Common myeloid progenitor, CD34-positive (primary cell): ENCODE measurements at places on chromosomes 7 and 10.

DNA sequence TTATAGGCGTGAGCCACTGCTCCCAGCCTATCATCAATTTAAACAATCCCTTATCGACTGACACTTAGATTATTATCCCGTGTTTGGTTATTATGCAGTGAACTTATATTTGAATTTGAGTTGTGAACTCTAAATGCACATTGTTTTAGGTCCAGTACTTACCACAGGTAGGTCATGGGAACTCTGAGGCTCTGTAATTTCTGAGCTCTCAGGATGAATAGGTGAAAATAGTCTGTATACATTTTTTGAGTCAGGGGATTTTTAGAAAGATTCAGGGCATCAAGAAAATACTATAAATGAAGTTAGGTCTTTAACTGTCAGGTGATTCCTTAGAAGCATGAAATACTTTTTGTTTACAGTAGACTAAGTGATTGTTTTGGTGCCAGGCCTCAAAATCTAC, 8.8 kb downstream of the CCDC136 start:
- no peak for DNase-seq
- H3K27ac ChIP-seq = no peak overlapping the region

DNA sequence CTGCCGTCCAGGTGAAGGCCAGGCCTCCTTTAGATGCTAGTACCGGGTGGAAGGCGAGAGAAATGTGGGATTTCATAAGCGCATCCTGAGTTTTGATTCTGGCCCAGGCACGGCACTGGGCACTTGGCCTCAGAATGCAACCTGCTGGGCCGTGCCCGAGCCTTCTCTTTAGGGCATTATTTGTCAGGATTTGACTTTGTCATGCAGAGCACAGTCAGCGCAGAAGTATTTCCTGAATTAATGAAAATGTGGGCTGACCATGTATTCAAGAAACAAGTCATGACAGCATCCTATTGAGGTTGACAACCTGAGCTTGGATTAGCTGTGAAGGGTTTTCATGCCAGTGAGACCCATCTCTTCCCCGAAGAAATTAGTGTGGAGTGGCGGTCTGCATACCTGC, 34.4 kb downstream of the RCC1L start:
- H3K4me1 ChIP-seq = no peaks in the 10 kb centered on the region
- DNase-seq = no peak
- no peaks in the 10 kb centered on the region for H3K27me3 ChIP-seq
- no peak overlapping the region for H3K27ac ChIP-seq
- H3K4me3 ChIP-seq = no peak overlapping the region

DNA sequence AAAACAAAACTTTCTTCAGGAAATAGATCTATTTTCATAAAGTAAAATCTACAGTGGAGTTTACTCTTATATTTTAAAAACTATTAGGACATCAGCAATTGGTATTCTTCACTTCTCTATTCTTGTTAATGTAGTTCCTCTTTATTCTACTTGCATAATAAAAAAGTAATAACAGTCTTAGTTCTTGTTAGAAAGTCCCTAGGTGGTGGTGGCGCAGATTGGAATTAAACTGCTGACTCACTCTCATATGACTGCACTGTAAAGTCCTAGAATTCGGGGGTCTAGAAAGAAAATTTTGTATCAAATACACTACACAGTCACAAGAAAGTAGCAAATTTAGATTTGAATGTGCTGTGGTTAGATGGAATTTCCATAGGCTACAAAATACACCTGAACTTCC, 44.6 kb upstream of the TES start:
- no peaks in the 10 kb centered on the region for H3K27me3 ChIP-seq
- H3K27ac ChIP-seq = no peak overlapping the region
- H3K4me1 ChIP-seq = peaks cover 18% of the 10 kb centered on the region
- no peak overlapping the region for H3K4me3 ChIP-seq
- DNase-seq = peak; percentile 97

GRCh38 chr10:3935933-3936359, 150.9 kb upstream of the KLF6 start:
- H3K36me3 ChIP-seq = no peaks in the 10 kb centered on the region
- no peaks in the 10 kb centered on the region for H3K27me3 ChIP-seq
- no peak for DNase-seq
- H3K4me1 ChIP-seq = peaks cover 8% of the 10 kb centered on the region
- H3K27ac ChIP-seq = no peak overlapping the region

DNA sequence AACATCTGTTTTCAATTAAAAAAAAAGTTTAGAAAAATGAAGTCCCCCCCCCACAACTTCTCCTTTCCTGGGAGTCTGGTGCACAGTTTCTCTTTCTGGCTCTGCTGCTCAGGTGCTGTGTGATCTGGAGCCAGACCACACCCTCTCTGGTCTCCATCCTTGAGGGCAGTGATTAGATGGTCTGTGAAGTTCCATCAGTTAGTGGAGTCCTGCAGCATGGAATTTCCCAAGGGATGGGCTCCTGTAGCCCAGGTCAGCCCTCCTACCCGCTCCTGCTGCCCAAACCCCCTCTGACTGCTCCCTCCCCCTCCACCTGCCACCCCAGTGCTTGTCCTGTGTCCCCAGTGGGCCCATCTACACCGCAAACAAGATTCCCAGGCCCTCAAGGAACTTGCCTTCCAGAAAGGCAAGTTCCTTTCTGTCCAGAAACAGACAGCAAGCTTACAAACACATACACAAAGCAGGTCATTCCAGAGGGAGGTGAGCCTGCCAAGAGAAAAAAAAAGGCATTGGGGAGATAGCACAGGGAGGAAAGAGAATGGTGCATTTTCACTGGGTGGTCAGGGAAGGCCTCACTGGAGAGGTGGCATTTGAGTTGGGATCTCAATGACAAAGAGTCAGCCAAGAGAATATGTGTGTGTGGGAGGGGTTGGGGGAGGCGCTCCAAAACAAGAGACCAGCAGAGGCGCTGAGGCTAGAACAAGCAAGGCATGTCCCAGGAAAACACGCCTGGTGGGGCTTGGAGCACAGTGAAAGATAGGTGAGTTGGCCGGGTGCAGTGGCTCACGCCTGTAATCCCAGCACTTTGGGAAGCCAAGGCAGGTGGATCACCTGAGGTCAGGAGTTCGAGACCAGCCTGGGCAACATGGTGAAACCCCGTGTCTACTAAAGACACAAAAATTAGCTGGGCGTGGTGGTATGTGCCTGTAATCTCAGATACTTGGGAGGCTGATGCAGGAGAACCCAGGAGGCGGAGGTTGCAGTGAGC, 49.5 kb upstream of the SLC29A3 start:
- H3K27me3 ChIP-seq = no peaks in the 10 kb centered on the region
- H3K4me3 ChIP-seq = no peak overlapping the region
- peaks cover 30% of the 10 kb centered on the region for H3K4me1 ChIP-seq
- H3K36me3 ChIP-seq = no peaks in the 10 kb centered on the region
- DNase-seq = no peak
- H3K27ac ChIP-seq = no peak overlapping the region

DNA sequence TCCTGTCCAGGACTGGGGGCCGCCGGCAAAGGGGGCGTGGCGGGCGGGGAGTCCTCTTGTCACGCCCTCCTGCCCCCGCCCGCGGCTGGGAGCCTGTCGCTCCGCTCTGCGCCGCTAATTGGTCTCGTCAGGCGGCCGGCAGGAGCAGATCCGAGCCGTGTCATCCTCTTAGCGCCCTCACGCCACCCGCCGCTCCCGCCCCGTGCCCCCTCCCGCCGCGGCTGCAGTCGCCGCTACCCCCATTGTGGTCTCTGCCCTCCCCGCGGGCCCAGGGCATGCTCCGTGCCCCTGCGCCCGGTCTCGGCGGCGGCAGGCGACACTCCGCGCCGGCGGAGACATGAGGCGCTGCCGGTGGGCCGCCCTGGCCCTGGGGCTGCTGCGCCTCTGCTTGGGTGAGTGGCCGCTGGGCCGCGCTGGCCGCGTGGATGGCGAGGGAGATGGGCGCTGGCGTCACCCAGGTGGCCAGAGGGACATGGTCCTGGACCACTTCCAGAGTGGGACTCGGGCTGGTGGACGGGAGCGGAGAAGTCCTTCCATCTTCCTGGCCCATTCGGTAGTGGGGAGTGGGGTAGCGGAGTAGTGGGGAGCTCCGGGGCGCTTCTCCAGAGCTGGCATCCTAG, at the start of gene CDHR1:
Gene CDHR1 (plus strand): TSS at position 114 of the 620 bp plus-strand sequence. CDS start 224 bp downstream, at position 338.
- no peaks in the 10 kb centered on the region for H3K36me3 ChIP-seq
- peaks cover 8% of the 10 kb centered on the region for H3K4me1 ChIP-seq
- H3K4me3 ChIP-seq = peak within 1 kb of the TSS; percentile 34
- H3K27ac ChIP-seq = no peak within 1 kb of the TSS
- peaks cover 73% of the 10 kb centered on the region for H3K27me3 ChIP-seq

DNA sequence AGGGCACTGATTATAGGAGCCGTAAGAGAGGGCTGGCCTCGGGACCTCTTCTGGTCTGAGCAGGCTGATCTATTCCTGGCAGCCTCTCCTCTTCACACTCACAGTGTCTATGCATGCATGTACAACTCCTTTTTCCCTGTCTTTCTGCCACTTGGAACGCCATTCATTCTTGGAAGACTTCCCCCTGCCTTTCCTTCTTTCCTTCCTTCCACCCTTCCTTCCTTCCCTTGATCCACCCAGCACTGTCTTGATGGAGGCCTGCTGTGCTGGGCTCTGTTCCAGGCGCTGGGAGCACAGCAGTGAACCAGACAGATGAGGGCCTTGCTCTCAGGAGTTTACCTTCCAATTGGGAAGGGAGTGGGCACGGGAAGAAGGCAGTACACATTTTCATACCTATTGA, 114.8 kb downstream of the SH3PXD2A start:
- no peak overlapping the region for H3K27ac ChIP-seq
- peaks cover 20% of the 10 kb centered on the region for H3K4me1 ChIP-seq
- H3K27me3 ChIP-seq = no peaks in the 10 kb centered on the region
- H3K36me3 ChIP-seq = no peaks in the 10 kb centered on the region
- H3K4me3 ChIP-seq = no peak overlapping the region

DNA sequence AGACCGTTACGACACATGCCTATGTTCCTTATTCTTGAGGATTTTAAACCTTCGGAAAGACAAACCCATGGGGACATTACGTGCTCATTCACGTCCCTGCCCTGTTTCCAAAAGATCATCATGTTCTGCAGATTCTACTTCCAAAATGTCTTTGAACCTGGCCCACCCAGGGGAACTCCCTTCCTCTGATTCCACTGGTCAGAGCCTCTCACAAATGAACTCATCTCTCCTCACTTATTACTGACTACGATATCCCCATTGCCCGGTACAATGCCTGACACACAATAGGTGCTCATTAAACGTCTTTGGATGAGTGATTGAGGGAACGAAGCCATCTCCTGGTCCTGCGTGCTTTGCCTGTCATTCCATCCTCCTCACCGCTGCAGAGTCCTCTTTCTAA, 168.3 kb upstream of the RNF32 start:
- no peaks in the 10 kb centered on the region for H3K36me3 ChIP-seq
- H3K27ac ChIP-seq = no peak overlapping the region

- H3K27me3 ChIP-seq = no peaks in the 10 kb centered on the region
- DNase-seq = no peak
- H3K27ac ChIP-seq = no peak overlapping the region
- no peaks in the 10 kb centered on the region for H3K4me1 ChIP-seq
- no peaks in the 10 kb centered on the region for H3K36me3 ChIP-seq
Observed at GRCh38 chr10:126504761-126505112, 116.5 kb upstream of the ADAM12 start.

DNA sequence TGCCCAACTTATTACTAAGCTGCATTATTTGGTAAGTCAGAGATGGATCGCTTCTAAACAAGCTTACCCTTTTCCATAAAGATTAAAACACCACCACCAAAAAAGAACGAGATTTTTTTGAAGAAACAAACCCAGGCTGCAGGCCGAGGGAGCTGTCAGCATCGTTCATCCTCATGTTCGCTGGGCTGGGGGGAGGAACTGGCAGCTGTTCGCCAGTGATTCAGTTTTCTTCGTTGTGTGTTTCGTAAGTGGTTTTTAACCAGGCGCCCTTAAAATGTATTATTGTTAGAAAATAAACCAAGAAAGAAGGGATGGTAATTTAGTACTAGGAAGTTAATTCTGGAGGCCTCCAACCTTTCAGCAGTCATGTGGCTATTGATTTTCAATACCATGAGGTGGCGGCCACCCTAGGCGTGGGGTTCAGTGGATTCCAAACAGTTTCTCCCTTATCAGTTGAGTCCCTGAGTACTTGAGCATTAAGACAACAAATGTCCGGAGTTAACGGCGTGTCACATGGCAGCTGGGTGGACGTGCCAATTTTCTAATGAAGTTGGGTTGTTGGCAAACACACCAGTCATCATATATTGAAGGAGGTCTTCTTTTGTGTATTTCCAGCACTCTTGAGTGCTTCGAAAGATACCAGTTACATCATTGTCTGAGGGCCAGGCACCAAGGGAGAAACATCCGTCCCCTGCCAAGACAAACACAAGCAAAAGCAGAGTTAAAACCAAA, 173.2 kb downstream of the EBF3 start:
- no peaks in the 10 kb centered on the region for H3K36me3 ChIP-seq
- no peak for DNase-seq
- H3K27ac ChIP-seq = no peak overlapping the region
- no peaks in the 10 kb centered on the region for H3K4me1 ChIP-seq

DNA sequence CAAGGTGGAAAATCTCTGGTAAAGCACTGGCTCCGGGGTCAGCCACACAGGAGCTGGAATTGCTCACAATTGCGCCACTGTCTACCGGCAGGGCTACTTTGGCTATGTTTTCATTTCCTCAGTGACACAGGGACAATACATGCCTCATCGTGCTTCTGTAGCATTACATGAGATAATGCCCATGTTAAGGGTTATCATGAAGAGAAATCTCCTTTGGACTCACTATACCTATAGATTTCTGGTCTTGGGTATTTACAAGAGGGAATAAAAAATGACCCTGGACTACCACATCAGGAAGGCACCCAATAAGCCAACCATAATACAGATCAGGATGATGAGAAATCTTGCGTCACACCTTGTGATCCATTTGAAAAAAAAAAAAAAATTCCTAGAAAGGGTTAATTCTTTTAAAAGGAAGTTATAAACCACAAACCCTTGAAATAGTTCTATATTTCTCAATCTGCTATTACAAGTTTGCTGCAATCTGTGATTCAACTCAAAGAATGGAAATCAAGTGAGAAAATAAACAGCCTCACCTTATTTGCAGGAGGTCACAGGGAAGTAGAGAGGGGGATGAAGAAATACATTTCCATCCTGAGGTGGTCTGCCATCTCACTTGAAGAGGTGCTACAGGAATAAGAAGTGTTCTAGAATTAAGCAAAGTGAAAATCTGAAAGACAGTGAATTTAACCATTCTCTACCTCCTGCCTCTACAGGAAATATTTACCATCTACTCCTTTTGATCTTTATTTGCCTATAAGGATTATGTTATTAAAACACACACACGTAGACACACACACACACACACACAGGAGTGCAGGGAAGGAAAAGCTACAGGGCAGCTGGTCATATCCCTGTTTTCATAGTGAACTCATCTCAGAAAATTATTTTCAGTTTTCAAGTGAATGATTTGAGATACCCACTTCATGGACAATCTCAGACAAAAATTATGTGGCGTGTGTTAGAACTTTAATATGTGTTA, 231.3 kb upstream of the CELF2 start:
- no peak for DNase-seq
- no peak overlapping the region for H3K27ac ChIP-seq
- no peaks in the 10 kb centered on the region for H3K36me3 ChIP-seq
- no peak overlapping the region for H3K4me3 ChIP-seq
- H3K27me3 ChIP-seq = peaks cover 3% of the 10 kb centered on the region

- no peaks in the 10 kb centered on the region for H3K36me3 ChIP-seq
- H3K4me3 ChIP-seq = no peak overlapping the region
- H3K4me1 ChIP-seq = peaks cover 30% of the 10 kb centered on the region
- no peak for DNase-seq
Observed at GRCh38 chr7:39681887-39682441, 58.6 kb downstream of the RALA start.

GRCh38 chr10:109450702-109451101, 472.6 kb downstream of the XPNPEP1 start:
- H3K4me1 ChIP-seq = no peaks in the 10 kb centered on the region
- no peak overlapping the region for H3K27ac ChIP-seq
- no peak overlapping the region for H3K4me3 ChIP-seq
- no peaks in the 10 kb centered on the region for H3K27me3 ChIP-seq

- H3K4me1 ChIP-seq = no peaks in the 10 kb centered on the region
- no peak for DNase-seq
Observed at GRCh38 chr7:92002720-92003119, 62.1 kb downstream of the AKAP9 start.
